ENCODE measurements at places on chromosomes 3 and 15.

DNA sequence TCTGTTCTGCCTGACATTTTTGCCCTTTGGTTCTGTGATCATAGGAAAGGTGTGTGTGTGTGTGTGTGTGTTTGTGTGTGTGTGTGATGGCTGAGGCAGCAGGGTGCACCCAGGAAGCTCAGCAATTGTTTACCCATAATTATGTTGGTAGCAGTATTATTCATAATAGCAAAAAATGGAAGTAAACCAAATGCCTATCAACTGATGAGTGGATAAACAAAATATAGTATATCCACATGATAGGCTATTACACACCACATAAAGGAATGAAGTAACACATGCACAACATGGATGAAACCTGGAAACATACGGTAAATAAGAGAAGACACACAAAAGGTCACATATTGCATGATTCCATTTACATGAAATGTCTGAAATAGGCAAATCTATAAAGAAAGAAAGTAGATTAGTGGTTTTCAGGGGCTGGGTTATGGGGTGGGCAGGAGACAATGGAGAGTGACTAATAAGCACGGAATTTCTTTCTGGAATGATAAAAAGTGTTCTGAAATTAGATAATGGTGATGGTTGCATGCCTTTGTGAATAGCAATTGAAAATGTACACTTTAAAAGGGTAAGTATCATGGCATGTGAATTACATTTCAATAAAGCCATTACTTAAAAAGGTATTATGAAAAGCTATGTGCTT is 167.2 kb downstream of the POLR2M start:
- peak; percentile 13 for DNase-seq

DNA sequence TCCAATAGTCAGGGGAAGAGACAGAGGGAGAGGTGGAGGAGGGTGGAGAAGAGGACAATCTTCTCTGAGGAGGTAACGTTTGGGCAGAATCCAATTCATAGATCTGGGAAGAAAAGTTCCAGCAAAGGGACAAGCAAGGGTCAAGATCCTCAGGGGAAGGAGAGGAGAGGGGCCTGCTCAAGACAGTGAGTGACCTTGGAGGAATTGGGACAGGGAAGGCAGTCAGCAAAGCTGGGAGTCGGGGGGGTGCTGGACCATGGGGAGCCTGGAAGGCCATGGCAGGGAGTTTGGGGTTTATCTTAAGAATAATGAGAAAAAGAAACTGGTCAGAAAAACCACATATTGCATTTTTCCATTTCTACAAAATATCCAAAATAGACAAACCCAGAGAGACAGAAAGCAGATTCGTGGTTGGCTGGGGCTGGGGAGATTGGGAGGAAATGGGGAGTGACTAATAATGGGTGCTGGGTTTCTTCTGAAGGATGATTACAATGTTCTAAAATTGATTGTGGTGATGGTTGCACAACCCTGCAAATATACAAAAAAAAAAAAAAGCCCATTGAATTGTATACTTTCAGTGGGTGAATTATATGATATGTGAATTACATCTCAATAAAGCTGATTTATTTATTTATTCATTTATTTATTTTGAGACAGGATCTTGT is 19.6 kb upstream of the SRP14 start:
- DNase-seq = no peak

- no peak for DNase-seq
These were observed 61.2 kb downstream of the IQGAP1 start for GRCh38 chr15:90449206-90449735.

DNA sequence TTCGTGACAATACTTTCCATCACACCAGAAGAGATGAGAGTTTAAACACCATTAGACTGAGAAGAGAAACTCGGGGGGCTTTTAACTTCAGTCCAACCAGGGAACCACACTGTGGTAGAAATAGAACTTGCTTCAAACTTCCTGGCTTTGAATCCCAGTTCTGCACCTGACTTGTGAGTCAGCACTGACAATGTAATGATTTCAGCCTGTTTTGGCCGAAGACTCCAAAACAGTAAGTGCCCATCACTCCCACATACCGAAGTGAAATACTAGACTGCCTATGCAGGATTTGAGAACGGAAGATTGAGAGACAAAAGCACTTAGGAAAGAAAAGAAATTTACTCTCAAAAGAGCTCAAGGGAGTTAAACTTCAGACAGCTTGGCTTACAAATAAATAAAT is 27.0 kb downstream of the C2CD4B start:
- DNase-seq = no peak

GRCh38 chr15:89976246-89976600 is 24.9 kb upstream of the ZNF710 start:
- no peak for DNase-seq

DNA sequence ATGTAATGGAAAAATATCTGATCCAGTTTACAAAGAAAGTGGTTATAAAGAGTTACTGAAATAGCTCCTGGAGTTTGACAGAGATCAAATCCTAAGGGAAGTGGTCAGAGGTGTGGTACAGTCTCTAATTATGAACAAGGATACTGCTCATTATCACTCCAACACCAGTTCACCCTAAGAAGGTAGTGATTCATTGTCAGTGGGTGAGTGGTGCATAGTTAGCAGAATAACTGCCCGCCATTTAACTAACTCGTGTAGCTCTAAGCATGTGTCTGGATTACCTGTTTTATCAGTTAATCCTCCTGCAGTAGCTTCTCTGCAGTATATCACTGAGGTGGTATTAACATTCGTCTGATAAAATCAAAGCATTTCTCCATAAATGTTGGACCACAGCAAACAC is 700.1 kb downstream of the NLGN1 start:
- DNase-seq = no peak

GRCh38 chr3:148601766-148602685 is 95.7 kb upstream of the AGTR1 start:
- DNase-seq = no peak

- no peak for DNase-seq
These were observed 85.7 kb downstream of the OXNAD1 start for GRCh38 chr3:16350597-16351318.

DNA sequence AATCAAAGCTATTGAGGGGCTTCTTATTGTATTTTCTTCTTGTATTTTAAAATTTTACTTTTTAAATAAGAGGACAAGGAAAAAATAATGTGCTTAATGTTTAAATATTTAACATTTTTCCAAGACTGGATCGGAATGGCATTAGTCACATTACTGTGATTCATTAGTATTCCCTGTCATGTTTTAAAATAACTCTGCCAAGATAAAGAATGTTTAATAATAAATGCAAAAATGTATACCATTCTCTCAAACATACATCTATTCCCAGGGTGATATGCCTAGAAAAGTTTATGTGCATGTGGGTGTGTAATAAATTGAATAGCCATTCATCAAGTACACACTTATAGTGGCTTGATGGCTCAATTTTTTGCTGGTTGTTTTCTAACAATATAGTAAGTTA is 936.1 kb downstream of the PLOD2 start:
- no peak for DNase-seq

- peak; percentile 27 for DNase-seq
These were observed 202.2 kb downstream of the DOCK3 start for GRCh38 chr3:50876947-50877346.

DNA sequence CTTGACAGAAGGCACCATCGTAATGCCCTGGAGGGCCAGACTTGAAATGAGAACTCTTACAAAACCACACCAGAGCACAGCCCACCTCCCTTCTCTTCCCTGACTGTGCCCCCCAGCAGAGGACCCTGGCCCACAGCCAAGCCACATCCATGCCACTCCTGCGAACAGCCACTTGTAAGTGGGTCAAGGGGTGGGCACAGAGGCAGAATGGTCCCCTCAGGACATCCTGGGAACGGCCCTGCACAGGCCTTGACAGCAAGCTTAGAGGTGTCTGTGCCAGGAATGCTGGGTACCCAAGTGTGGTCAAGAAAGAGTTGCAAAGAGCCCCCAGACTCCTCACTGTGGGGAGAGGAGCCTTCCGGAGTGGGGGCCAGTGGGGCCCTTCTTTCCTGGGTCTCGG is 33.3 kb downstream of the HCN4 start:
- DNase-seq = no peak

DNA sequence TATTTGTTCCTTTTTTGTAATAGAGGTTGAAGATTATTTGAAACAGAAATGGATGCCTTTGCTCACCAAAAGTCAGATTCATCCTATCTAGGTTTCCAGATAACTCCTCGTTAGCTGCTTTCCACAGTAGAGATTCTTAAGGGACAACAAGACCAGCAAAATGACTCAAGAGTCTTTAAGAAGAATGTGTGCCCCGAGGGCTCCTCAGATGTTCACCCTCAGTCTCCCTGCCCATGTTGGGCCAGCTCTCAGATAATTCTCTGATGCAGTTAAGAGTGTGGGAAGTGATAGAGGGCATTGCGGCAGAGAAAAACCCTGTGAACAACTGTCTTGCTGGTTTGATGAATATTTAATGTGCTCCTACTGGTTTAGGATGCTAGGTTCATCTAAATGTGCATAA is 251.1 kb downstream of the PTPRG start:
- no peak for DNase-seq

GRCh38 chr15:67820992-67821783 is 4.1 kb upstream of the SKOR1 start:
- peak; percentile 12 for DNase-seq

DNA sequence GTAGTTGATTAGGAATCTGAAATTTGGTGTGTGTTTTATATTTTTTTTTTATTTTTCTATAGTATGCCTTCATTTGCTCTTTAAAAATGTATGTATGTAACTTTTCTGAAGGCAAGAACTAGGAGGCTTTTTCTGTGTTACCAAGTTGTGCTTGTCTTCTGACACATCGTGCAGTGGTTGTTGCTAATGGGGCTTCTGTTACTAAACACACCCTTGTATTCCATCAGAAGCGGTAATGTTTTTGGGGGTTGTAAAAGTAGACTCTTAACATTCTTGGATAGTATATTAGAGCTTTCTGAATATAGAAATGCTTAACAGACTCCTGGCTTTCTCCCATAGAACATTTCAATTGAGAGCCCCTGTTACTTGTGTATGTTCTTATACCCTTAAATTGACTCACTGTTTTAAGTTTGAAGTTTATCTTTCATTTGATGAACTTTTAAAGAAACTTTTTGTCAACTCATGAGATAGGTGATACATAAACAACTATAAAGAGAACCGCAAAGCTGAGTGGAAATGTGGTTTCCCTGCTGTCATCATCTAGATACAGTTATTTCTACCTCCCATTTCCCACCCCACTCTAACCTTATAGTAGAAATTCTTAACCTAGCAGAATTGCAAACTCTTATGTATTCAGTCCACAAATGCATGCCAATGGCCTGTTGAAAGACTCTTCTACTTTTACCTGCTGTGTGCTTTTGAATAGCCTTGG is 2.5 kb downstream of the TIPARP start:
- DNase-seq = no peak

DNA sequence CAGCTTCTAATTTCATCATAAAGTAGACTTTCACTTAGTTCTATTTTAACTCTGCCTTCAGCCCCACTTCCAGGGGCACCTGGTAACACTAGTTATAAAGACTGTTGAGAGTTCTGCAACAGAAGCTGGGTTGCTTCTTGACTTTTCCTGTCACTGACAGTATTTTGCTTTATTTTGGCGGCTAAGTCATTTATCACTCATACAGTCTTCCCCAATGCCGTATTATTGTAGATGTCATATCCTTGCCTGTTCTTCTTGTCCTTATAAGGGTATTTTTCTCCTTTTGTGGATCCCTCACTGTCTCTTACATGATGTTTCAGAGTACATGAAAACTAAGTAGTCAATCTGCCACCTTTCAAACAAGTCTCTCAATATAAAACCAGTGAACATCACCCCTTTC is 369.0 kb upstream of the PPP2R3A start:
- DNase-seq = no peak

GRCh38 chr15:47998619-47999019 is 122.2 kb upstream of the SLC24A5 start:
- DNase-seq = no peak

GRCh38 chr3:28036599-28037575 is 204.5 kb upstream of the CMC1 start:
- DNase-seq = no peak

DNA sequence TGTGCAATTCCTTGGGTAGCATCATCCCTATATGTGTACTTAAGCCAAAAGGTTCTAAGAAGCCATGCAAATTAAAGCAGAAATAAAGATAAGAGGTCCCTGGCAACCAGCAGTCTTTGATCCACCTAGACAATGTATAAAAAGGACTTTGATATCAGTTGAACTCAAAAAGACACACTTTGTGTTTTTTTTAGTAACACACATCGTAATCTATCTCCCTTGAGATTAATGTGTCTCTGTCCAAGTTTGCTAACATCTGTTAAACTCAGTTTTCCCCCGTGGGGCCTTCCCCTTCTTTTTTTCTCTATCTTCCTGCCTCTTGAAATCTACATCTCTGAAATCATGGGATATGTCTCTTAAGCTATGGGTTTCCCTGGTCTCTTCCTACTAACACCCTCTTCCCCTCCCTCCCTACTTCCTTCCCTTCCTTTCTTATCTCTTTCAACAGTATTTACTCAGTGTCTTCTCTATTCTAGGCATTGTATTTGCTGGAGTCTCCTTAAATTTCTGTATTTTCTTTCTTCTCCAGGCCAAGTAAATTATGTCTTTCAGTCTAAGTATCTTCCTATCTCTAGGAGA is 27.7 kb downstream of the ALDH1A2 start:
- no peak for DNase-seq

DNA sequence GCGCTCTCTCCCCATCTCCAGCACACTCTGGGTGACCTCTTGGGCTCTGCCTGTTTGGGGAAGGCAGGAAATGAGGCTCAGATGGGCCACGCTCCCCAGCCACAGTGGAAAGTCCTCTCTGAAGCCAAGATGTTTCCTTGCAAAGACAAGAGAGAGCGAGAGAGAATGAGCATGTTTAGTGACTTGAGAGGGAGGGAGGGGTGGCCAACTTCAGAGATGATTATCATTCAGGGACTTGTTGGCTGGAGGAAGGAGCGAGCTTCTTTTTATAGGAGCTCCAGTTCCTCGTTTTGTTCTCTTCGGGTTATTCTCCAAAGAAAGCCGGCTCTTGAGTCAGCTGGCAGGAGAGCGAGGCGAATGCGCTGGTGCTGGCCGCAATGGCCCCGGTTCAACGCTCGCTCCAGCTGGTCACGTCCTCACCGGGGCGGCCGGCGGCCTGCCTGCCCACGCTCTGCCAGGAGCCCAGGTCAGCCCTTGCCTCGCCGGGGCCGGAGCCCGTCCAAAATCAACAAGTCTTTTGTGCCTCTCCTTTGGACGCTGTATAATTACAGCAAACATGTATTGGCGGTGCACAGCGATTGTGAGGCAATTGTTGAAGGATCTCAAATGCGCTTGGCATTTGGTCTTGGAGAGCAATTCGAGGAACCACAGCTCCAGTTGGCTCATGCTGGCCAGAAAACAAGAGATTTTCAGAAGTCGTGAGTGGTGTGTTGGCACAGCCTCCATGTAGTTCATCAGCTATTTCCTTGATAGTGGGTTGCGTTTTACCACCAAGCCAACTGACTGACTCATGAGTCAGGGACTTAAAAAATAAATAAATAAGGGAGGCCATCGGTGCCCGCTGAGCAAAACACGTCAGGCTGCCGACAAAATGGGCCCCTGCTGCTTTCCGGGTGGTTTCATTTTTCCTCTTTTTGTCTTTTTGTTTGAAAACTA is 288.6 kb downstream of the UACA start:
- peak; percentile 76 for DNase-seq

- DNase-seq = no peak
These were observed 55.5 kb downstream of the NBEAL2 start for GRCh38 chr3:47034868-47035489.
